ENCODE measurements at places on chromosomes 3 and 15.
A peak's percentile ranks its signal among the peaks of the same experiment; 100 is the strongest.

DNA sequence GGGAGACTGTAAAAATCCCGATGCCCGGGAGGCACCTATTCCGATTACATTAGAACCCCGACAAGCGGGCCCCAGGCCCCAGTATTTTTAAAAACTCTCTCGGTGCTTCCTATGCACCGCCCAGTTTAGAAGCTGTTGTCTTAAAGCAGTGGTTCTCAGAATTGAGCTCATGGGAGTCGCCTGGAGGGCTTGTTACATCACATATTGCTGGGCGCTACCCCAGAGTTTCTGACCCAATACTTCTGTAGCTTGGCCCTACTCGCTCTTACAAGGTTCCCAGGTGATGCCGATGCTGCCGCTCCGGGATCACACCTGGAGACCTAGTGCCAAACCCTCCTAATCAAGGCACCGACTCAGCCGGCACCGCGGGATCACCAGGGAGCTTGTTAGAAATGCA, 35.2 kb downstream of the CPN2 start:
- DNase-seq, result no peak

DNA sequence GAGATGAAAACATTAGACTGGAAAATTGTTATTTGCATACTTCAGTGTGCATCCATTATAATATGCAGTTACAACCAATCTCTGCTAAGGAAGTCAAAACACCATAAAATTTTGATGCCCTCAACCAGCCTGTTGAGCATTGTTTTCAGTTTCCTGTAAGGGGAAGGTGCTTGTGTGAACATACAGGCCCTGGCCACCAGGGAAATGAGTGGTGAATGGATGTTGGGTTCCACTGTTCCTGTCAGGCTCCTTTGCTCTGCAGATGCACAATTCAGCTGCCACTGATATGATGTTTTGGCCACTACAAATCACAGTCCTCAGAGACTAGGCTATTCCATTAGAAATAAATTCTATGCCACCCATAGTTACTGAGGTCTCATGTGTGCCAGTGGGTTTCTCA, 184.6 kb downstream of the SYNPR start:
- DNase-seq, result no peak

- DNase-seq, result no peak
These were observed 408.5 kb downstream of the ERC2 start for GRCh38 chr3:56059731-56060130.

DNA sequence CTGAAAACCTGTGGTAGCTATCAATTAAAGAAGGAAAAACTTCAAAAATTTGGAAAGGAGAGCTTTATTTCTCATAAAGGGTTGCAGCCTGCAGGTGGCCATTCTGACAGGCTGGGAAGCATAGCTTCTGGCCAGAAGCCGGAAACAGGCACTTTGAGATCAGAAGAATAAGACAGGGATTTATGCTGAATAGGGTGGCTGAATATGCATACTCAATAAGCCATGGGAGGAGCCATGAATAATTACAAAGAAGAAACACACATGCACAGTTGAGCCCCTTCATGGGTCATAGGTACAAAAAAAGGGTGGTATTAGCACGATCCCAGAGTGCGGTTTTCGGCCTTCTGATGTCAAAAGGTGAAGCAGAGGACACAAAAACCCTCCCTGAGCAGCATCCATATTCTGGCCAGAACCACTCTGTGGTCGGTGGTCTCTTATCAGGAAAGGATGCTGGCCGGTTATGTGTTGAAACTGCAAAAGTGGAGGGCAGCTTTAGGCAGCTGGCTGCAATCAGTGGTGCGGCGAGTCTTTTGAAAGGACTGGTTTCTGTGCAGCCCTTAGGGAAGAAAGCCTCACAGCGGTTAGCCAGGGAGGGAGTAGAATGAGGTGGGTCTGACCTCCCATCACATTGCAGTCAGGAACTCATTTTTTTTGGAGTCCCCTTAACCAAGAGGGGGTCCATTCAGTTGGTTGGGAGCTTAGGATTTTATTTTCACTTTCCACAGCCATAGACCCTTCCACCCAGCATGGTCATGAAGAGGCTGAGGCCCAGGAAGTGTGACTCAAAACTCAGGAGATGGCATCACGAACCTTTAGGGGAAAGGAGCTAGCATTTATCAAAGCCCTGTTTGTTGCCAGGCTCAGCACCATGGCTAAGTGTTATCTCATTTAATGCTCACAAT, 34.7 kb upstream of the CCDC174 start:
- DNase-seq, result no peak

DNA sequence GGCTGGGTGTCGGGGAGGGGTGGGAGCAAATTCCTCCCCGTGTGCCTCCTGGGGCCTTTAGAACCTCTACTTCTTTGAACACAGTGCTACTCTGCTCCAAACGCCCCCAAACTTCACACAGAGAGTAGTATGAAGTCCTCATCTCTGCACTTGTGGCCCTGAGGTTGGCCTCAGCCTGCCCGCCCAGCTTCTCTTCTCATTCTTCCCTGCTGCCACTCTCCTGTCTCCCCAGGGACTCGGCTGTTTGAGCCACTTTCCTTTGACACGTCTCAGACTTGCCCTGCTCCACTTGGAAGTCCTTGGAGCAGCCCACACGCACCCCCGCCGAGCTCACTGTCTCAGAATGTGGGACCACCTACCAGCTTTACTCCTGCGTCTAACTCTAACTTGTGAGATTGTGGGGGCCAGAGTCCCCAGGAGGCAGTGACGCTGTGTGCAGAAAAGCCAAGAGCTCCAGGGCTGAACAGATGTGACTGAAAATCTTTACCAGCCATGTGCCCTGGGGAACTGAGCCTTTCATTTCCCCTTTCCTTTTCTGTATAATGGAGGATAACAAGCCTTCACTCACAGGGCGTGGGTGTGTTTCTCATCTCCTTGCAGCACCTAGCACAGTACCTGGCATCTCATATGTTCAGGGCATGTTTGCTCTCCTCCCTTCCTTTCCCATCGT, 233.6 kb upstream of the CTDSPL start:
- no peak for DNase-seq

DNA sequence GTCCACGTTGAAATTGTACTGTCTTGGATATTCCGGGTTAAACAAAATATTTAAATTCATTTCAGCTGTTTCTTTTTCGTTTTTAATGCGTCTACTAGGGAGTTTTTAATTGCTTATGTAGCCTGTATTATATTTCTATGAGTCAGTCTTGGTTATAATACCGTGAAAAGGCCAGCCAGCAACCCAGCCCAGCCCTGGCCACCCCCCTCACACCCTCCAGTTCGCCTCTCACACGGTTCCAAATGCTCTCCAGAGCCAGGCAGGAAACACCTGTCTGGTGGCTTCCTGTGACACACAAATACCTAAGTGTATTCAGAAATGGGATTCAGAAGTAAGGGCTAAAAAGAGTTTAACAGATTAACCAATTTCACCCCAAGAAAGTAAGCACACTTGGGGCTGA, 4.4 kb downstream of the SH3BP5 start:
- DNase-seq, result no peak

DNA sequence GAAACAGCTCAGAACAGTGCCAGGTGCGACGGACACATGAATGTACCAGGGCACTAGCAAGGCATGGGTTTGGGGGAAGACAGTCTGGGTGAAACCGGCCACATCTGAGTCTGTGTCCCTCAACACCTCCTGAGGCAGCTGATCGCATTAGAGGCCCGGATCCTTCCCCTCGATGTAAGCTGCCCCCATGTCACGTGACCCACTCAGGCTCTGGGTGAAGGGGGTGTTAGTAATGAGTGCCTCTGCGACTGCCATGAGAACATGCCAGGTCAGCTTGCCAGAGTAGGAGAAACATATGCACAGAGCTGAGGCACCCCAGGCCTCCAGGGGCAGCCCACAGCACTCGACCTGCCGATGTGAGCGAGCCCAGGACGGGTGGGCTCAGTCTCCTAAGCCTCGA, 29.7 kb downstream of the PRR23E start:
- DNase-seq, result no peak

DNA sequence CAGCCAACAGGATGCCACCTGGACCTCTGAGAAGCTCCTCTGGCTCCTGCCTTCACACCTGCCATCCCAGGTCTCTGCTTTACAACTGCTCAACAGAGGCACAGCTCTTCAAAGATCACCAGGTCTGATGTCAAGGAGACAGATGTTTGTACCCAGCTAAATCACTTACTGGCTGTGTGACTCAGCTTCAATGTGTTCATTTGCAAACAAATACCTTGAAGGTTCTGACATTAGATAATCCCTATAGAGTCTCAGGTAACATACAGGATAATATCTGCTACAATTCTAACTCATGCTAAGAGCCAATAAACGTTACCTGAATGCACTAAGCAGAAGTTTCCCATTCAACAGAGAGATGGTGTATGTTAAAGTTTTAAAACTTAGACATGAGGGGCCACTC, 163.4 kb upstream of the IGF1R start:
- no peak for DNase-seq

- no peak for DNase-seq
These were observed 7.2 kb downstream of the LRIG1 start for GRCh38 chr3:66493458-66494099.

- no peak for DNase-seq
These were observed 409.6 kb upstream of the TBL1XR1 start for GRCh38 chr3:177606891-177607290.

GRCh38 chr3:159620281-159620680, 368.4 kb upstream of the IL12A start:
- no peak for DNase-seq

GRCh38 chr15:70202756-70203155, 105.0 kb upstream of the TLE3 start:
- no peak for DNase-seq

GRCh38 chr3:38658841-38659240, 9.4 kb upstream of the SCN5A start:
- no peak for DNase-seq

- no peak for DNase-seq
These were observed 43.1 kb downstream of the FAM3D start for GRCh38 chr3:58623478-58623877.

DNA sequence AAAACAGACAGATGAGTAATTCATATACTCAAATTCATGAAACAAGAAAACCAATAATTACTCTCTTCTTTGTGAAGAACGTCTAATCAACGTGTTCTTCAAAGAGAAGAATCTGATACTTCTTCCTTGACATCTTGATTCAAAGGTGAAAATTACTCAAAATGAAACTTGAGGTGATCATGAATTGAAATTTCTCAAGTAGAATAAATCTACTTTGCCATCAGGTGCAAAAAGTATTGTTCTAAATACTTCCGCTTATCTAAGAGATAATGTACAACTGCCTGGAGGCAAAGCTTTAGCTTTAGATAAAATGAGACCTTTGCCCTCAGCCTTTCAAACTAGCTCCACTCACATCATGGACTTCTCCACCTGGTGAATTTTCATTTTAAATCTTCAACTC, 13.9 kb upstream of the XXYLT1 start:
- no peak for DNase-seq

DNA sequence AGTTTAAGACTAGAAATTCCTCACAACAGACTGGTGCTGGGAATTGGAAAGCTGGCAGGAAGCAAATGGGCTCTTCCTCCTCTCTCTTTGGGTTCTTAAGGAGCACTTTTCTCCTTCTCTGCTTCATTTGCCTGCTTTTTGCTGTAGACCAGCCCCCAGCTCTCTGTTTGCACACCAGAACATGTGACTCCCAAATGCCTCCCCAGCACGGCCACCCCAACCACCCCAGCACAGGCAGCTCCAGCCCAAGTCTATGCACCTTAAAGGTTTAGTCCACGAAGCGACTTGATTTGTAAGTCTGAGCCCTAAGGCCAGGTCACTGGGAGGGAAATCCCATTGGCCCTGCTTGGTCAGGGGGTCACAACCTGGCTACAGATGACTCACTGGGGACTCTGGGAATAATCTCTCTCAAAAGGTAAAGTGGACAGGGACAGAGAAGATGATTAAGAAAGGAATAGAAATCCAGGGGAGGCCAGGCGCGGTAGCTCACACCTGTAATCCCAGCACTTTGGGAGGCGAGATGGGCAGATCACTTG, 377.8 kb upstream of the PROK2 start:
- no peak for DNase-seq

GRCh38 chr3:42655331-42655888, 1.9 kb downstream of the ZBTB47 start:
- DNase-seq, result no peak

GRCh38 chr3:37492977-37493471, 318.6 kb upstream of the LRRFIP2 start:
- no peak for DNase-seq

DNA sequence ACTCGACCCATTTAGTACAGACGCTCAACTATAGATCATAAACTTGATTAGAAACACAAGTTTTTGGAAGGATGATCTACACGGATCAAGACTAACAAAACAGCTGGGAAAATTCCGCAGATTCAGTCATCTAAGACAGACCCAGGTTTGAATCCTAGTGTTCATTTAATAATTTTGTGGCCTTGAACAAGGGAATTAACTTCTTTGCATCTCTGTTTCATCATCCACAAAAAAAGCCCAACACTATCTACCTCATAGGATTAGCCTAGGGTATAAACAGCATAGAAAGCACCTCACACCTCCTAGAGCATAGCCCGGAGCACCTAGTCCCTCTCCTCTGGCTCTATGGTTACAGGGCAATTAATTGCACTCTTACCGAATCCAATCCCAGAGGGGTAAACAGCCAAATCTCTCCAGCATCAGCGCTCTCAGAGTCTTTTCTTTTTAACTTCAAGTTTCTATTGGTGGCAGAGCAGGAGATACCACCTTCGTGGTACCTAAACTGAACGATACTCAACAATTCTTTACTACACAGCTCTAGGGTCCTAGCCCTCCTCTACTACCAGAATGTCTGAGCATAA, 3.5 kb downstream of the TBL1XR1 start:
- no peak for DNase-seq

DNA sequence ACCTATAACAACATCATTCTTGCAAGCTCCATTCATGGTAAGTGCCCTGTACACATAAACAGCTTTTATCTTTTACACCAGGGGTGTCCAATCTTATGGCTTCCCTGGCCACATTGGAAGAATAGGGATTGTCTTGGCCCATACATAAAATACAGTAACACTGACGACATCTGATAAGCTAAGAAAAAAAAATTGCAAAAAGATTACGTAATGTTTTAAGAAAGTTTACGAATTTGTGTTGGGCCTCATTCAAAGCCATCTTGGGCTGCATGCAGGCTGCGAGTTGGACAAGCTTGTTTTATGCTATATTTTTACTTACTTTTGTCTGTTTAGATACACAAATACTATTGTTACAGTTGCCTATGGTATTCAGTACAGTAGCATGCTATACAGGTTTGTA, 31.6 kb downstream of the ZNF654 start:
- no peak for DNase-seq

- DNase-seq, result no peak
These were observed 36.3 kb upstream of the FAM107A start for GRCh38 chr3:58613236-58614132.

- DNase-seq, result peak; percentile 43
These were observed 4.6 kb upstream of the SMCO1 start for GRCh38 chr3:196519718-196520082.

- DNase-seq, result no peak
These were observed 76.0 kb downstream of the PTPRG start for GRCh38 chr3:61637088-61638051.

GRCh38 chr15:46489276-46489675, 854.4 kb downstream of the SQOR start:
- no peak for DNase-seq

DNA sequence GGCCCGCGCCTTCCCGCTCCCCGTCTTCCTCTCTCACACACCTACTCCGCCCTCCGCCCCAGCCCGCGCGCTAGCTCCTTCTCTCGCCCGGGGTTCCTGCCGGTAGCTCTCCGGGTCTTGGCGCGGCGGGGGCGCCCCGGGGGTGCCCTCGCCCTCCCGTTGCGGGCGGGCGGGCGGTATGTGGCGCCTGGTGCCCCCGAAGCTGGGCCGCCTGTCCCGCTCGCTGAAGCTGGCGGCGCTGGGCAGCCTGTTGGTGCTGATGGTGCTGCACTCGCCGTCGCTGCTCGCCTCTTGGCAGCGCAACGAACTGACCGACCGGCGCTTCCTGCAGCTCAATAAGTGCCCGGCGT, 507 bp downstream of the DIPK2A start:
- DNase-seq, result no peak

- no peak for DNase-seq
These were observed 221.4 kb downstream of the SOX2 start for GRCh38 chr3:181933052-181933618.

All from activated naive CD4-positive, alpha-beta T cell treated with anti-CD3 and anti-CD28 coated beads, Interleukin-2, amount 50 U/mL, for 16 hours (primary cell).